ENCODE measurements at places on chromosomes 5 and 9.

- no peak for DNase-seq
Measured at GRCh38 chr9:36189976-36190375, 745 bp upstream of the CLTA start.

DNA sequence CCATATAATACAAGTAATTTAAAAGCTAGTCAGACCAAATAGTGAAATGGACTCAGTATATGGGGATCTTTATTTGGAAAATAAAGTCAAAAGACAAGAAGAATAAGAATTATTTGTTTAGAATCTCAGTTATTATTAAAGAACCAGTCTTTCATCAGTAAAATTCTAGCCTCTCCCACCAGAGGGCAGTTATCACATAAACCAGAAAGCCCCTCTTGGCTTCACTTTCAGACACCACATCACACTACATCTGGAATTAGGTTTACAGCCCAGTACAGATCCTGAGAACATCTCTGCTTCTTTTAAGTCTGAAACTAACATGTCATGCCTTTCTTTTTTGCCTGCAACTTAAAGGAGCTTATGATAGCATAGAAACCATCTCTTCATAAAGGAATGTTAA, 12.2 kb upstream of the HSPB3 start:
- DNase-seq, result no peak

- no peak for DNase-seq
Measured at GRCh38 chr5:157821822-157822622, 36.9 kb downstream of the CLINT1 start.

- no peak for DNase-seq
Measured at GRCh38 chr5:3709068-3709716, 113.6 kb downstream of the IRX1 start.

DNA sequence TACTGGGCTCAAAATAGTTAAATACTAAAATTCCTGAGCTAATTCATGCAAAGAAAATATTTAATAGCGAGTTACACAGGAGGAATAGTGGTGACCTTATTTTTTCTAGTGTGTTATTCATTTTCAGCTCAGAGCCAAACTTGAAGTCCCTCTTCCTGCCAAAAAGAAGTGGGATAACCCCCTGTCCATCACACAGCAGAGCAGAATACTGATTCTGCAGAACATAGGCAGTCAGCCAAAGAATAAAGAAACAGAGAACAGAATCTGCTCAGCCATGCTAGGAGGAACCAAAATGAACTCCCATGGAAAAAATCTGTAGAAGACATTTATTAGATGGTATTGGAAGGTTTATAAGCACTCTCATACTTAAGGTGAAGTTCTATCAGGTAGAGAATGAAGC, 49.4 kb upstream of the GRIN3A start:
- no peak for DNase-seq

DNA sequence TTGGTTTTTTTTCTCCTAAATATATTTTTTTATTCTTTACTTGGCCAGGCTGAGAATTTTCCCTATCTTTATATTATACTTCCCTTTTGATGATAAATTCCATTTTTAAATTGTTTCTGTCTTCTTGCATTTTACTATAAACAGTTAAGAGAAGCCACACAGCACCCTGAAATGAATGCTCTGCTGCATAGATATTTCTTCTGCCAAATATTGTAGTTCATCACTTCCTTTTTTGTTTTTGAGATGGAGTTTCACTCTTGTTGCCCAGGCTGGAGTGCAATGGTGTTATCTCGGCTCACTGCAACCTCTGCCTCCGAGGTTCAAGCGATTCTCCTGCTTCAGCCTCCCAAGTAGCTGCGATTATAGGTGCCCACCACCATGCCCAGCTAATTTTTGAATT, 8.5 kb upstream of the INIP start:
- no peak for DNase-seq

DNA sequence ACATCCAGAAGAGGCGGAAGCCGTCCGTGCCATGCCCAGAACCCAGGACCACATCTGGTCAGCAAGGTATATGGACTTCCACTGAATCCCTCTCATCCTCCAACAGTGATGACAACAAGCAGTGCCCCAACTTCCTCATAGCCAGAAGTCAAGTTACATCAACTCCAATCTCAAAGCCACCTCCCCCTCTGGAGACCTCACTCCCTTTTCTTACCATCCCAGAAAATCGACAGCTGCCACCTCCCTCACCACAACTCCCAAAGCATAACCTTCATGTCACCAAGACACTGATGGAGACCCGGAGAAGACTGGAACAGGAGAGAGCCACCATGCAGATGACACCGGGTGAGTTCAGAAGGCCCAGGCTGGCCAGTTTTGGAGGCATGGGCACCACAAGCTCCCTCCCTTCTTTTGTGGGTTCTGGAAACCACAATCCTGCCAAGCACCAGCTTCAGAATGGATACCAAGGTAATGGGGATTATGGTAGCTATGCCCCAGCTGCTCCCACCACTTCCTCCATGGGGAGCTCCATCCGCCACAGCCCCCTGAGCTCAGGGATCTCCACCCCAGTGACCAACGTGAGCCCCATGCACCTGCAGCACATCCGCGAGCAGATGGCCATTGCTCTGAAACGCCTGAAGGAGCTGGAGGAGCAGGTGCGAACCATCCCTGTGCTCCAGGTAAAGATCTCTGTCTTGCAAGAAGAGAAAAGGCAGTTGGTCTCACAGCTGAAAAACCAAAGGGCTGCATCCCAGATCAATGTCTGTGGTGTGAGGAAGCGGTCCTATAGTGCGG, 130.3 kb upstream of the DMRT1 start:
- DNase-seq, result no peak

- peak; percentile 44 for DNase-seq
Measured at GRCh38 chr9:2181792-2182191, 166.6 kb downstream of the SMARCA2 start.

- no peak for DNase-seq
Measured at GRCh38 chr9:136530461-136531089, 15.3 kb downstream of the NOTCH1 start.

DNA sequence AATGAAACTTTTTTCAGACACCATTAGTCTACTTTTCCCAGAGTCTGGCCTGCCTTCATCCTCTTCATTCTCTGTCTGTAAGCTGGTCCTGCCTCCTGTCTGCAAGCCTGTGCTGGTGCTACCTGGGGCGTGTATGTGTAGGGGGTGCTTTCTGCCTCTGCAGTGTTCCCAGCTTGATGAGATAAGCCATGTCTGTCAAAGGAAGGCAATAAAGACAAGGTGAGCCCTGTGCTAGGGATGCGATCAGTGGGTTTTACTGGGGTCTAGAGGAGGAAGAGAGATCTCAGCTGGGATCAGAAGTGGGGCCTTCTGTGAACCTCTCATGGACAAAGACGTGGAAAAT, 78.0 kb upstream of the TGFBR1 start:
- DNase-seq, result no peak

- DNase-seq, result no peak
Measured at GRCh38 chr9:114394523-114395333, 6.9 kb upstream of the AKNA start.

DNA sequence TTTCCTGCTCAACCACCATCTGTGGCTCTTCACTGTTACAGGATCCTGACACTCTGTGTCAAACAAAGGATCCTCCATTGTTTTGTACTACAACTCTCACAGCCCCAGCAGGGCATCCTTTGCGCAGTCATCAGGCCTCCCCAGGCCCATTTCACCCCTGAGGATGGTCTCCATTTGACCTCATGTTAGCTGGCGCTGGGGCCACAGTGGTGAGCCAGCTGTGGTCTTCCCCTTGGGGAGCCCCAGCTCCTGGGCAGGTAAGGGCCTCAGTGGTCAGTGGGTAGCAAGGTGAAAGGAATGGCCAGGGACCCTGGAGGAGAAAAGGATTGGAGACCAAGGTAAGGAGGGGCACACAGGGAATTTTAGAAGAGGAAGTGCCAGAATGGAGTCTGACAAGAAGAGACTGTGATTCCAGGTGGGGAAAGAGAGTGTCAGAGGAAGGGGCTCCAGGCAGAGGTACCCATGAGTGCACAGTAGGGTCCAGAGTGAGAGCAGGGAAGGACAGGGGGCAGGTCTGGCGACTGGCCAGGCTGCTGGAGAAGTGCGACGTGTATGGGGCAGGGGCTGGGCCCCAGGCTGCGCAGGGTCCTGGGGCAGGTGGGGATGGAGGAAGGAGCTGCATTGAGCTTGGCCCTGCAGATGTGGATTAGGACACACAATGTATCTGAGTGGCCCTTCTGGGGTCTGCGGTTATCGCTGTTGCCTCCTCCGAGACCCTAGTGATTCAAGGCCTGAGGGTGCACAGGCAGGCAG, 109.9 kb downstream of the PHF2 start:
- DNase-seq, result no peak

- DNase-seq, result peak; percentile 64
Measured at GRCh38 chr9:32968101-32969011, 33.1 kb downstream of the APTX start.

DNA sequence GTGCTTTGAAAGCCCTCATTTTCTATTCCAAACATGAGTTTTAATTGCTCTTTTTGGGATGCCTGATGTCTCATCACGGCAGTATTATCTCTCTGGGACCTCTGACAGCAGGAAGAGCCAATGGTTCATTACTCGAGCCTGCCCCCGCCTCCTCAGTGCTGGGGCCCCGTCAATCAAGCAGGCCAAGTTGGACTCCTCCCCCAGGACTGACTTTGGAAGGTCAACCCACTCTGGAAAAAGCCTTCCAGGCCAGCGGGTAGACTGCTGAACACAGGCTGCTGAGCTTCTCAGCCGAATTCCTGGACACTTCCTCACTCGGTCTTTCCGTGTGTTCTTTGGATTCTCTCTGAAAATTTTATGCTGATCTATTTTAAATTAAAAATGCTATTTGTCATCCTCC, 9.5 kb upstream of the BARHL1 start:
- DNase-seq, result no peak

Measured in CD4-positive, alpha-beta T cell treated with Interleukin-6 for 4 hours (primary cell).